Activated CD4-positive, alpha-beta T cell treated with anti-CD3 and anti-CD28 coated beads, Interleukin-2, Interleukin-4, amounts not matched to agents 100 ng/mL and 50 ng/mL, durations not matched to agents 16 hours and 8 hours (primary cell): ENCODE measurements at places on chromosomes 7 and 10.

DNA sequence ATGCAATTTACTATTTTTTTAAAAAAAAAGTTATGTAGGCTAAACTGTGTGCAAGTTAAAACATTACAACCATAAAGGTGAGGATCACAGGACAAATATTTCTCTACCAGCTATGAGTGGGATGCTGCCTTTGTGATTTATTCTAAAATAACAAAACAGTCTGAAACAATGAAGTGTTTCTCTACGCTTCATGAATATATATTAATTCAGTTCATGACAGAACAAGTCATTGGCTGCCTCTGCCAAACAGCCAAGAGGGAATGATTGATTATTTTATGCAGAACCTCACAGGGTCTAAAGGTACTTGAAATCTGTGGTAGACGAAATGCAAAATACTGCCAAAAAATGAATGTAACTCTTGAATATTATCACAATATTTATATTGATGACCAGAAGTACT lies 29.0 kb upstream of the SOSTDC1 start:
- DNase-seq, result no peak

- no peak for DNase-seq
These were observed 116.2 kb downstream of the SH3PXD2A start for GRCh38 chr10:103739039-103739764.

- DNase-seq, result no peak
These were observed 78.6 kb upstream of the ADRB1 start for GRCh38 chr10:113965077-113965476.

DNA sequence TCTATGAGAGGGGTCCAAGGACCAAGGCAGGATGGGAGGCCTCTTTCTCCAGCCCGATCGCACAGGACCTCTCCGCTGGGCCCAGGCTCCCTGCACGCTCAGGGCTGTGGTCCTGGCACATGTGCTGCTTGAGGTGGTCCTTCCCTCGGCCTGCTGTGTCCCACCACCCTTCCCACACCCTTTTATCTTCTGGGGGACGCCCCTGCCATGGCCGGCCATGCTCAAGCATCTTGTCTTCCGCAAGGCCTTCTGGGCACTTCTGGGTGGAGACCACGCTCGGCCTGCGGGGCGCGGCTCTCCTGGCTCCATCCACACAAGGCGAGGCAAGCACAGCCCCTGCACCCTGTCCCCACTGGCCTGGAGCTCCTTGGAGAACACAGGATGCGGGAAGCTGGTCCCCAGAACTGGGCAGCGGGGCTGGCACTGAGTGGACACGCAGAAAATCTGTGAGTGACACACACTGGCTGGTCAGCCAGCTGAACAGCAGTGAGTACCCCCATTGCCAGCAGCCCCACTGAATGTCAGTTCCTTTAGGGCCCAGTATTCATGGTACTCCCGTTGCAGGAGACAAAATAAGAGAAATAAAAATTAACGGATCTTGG lies 115.9 kb downstream of the TCERG1L start:
- no peak for DNase-seq
